ENCODE measurements at places on chromosomes 3 and 15.

- no peak for DNase-seq
Observed at GRCh38 chr3:25787689-25788088, 2.2 kb upstream of the OXSM start.

DNA sequence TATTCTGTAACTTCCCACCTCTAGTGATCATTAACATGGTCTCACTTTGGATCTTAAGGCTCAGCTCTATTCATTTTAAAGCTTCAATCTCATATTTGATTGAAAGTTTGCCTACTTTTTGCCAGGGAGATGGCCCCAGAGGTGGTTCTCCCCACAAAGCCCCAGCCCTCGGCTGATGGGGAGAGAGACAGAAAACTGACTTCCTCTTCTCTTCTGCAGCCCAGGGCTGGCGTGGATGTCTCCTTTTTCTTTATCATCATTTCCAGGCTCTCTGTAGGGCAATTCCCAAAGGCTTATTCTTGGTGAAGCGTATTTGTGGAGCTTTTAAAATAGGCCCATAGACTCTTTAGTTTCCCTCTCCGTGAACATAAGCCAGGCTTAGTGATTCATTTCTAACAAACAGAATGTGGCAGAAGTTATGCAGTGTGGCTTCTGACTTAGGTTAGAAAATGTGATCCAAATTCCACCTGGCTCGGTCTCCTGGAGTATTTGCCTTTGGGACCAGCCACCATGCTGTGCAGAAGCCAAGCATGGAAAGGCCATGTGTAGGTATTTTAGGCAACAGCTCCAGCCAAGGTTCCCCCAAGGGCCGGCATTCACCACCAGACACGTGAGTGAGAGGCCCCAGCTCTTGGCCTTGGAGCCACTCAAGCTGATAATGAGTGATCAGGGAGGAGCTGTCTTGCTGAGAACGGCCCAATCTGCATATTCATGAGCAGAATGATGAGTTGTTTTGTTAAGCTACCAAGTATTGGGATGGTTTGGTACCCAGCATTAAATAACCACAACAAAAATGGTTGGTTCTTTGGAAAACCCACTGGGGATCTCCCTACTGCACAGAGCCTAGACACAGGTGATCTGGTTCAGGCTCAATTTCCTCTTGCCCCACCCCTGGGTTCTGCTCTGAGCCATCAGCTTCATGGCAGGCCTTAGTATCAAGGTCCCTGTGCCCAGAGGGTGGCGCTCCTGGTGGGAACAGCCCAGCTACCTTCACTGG lies 353.2 kb upstream of the PROK2 start:
- peak; percentile 65 for DNase-seq

GRCh38 chr3:56823421-56823926 lies 21.7 kb upstream of the ARHGEF3 start:
- DNase-seq: no peak

- no peak for DNase-seq
Observed at GRCh38 chr3:125280668-125281361, 68.3 kb upstream of the SLC12A8 start.

DNA sequence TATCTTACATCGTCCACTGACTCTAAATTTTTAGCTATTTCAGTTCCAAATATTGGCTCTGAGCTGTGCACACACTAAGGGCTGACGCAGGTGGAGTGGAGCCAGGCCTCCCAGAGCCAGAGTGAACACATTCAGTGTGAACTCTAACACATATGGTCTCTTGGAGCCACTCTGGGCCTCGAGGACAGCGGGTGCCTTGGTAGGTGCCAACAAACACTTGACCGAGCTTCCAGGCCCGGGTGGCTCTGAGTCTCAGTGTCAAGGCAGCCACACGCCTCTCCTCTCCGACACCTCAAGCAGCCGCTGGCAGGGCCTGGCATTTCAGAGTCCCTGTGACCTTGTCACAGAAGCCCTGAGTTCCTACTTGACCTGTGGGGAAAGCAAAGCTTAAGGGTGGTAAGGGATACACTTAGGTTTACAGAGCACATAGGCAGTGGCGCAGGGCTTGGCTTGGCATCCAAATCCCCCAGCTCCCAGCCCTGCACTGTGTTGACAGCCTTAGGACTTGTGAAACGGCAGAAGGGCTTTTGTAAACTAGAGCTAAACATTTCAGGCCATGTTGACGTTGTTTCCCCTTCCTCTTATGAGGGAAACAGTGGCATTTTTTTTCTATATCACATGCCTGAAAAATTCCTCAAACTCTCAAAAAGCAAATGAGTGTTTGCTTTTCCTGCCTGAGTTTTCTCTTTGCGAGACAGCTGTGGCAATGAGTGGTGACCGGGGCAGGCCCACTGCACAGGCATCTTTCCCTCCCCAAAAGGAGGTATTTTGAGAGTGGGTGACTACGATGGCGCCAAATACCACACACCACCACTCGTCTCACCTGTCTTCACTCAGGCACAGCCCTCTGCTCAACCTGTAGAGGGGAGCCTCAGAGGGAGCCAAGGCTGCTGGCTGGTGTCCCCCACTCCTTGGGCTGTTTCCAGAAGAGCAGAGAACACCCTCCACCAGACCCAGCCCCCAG lies 60.8 kb downstream of the DAPK2 start:
- DNase-seq: no peak

DNA sequence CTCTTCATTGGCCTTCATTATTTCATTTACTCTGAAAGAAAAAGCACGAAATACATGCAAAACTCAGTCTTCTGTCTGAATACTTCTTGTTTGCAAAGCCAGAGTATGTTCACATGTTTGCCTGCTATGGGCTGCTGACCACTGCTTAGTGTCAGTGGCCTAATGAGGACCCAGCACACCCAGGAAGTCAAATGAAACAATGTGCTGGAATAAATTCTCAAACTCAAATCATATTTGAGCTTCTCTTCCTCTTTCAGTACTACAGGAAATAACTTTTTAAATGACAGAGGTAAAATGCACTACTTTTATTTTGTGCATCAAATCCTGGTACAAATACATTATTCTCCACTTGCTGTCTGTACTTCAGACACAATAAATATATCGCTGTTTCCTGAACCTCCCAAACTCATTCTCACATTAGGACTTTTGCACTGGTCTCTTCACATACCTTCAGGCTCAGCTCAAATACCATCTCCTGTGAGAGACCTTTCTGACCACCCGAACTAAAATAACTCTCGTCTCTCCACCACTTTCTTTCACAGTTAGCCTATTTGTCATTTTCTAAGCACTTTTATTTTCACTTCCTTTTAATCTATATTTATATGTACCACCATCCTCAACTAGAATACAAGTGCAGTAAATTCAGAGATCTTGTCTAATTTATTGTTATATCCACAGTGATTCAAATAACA lies 176.8 kb downstream of the TUSC7 start:
- DNase-seq: no peak

DNA sequence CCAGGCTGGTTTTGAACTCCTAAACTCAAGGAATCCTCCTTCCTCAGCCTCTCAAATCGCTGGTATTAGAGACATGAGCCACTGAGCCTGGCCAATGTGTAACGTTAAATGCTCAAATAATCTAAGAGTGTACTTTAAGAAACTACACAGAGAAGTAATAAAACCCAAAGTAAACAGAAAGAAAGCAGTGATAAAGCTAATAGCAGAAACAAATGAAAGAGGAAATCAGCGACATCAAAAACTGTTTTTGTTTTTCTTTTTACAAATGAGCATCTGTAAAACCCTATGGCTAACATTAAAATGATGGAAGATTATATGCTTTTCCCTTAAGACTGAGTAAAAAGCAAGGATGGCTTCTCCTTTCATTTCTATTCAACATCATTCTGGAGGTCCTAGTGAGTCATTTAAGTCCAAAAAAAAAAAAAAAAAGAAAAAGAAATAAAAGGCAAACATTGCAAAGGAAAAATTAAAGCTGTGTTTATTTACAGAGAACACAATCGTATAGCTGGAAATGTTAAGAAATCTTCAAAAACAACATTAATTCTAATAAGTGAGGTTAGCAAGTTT lies 36.8 kb upstream of the FNDC3B start:
- DNase-seq: no peak

- DNase-seq: no peak
Observed at GRCh38 chr15:75666823-75667501, 19.2 kb downstream of the SNX33 start.

GRCh38 chr3:196193736-196194541 lies 17.3 kb downstream of the ZDHHC19 start:
- no peak for DNase-seq

- DNase-seq: no peak
Observed at GRCh38 chr15:91116113-91117067, 16.3 kb downstream of the SV2B start.

DNA sequence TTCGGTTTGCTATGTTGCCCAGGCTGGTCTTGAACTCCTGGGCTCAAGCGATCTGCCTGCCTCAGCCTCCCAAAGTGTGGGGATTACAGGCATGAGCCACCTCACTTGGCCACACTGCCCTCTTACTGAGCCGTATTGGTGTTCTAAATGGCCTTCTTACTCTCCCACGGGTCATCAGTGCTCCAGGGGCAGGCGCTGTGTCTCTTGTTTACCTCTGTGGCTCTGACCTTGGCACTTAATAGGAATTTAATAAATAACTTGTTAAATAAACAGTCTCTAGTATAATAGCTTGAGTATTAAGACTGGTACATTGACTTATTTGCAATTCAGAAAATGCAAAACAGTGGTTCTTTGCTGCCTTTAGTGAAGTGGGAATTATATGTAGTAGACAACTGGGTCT lies 13.7 kb downstream of the FLNB start:
- no peak for DNase-seq

DNA sequence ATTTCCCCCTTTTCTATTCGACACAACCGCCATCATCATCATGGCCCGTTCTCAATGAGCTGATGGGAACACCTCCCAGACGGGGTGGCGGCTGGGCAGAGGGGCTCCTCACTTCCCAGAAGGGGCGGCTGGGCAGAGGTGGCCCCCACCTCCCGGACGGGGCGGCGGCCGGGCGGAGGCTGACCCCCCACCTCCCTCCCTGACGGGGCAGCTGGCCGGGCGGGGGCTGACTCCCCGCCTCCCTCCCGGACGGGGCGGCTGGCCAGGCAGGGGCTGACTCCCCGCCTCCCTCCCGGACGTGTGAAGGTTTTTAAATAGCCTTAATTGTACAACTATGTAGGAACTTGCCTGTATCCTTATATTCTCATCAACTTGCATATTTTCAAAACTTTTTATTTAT lies 20.9 kb upstream of the SPSB4 start:
- no peak for DNase-seq

- no peak for DNase-seq
Observed at GRCh38 chr3:156635973-156636372, 38.4 kb upstream of the TIPARP start.

DNA sequence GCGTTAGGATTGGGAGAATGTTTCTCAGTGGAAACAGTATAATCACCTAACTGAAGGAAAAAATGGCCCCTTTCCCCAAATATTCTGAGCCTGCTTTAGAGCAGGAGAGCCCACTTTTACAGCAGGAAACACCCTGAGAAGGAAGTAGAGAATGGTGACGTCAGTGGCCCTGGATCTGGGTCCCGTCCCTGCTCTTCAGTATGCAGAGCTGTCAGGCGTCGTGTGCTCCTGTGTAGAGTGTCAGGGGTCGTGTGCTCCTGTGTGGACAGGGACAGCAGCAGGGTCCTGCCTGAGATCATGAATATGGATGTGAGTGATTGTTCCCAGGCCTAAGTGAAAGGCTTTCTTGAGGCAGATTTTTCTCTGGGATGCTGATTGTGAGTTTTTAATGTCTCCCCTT lies 45.2 kb downstream of the CGNL1 start:
- DNase-seq: no peak

DNA sequence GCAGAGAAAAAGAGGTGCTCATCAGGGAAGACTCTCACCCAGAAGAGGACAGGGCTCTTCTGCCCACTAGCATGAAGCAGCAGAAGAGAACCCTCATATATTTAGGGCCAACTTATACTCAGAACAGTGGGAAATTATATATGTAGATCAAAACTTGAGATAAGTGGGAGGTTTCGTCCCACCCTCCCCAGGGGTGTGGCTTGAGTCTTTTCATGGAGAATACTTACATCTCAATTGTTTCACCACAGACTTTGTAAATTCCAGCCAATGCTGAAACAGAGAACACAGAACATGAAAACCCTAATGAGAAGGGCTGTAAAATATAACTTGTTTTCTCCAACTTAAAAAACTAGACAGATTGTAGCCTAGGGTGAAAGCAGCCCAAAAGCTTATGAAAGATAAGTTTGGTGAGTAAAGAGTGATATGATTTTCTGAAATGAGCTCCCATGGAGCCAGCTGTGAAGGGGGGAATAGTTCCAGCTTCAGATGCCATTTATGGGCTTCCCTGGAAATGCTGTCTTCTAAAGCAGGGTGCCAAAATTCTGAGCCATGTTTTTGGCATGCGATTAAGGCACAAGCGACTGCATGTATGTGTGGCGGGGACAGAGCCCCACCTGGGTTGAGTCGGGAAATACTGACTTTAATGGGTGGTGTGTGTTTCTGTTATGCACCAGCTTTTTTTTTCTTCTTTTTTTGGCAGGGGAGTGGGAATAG lies 92.9 kb downstream of the WDR76 start:
- DNase-seq: no peak

DNA sequence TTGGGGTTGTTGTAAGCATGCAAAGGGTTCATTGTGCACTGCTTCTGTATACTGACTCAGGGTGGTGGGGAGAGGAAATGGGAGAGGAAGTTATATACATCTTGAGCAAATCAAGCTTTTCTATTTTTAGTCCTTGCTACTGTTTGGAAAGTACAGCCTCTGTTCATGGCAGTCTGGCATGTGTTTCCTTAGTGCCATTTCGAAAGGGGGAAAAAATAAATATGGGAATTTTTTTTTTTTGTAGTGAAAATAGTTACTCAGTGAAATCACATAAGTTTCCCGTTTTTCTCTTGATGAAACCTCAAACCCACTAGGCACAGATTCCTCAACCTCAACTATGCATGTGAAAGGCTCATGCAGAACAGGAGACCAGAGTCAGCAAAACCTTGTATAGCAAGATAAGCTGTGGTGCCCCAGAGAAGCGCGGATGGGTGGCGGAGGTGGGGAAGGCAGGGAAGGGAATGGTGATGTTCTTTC lies 353.3 kb downstream of the LPP start:
- no peak for DNase-seq

DNA sequence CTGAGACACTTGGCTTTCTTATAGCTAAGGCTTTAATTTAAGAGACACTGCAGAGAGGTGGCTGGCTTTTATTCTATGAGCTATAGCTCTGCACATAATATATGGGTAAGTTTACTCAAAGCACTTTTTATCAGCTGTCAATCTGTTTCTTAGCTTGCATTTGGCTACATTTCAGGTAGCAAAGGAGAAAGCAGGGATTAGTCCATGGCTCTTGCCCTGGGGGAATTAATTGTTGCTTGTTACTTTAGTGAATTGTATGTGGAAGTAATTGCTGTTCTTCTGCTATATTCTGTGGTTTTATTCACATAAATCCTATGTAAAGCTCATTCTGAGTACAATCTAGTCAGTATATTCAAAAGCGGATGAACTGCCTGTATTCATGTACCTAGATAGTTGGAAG lies 14.4 kb upstream of the CCDC39 start:
- no peak for DNase-seq

GRCh38 chr3:177131927-177132636 lies 65.2 kb downstream of the TBL1XR1 start:
- no peak for DNase-seq

DNA sequence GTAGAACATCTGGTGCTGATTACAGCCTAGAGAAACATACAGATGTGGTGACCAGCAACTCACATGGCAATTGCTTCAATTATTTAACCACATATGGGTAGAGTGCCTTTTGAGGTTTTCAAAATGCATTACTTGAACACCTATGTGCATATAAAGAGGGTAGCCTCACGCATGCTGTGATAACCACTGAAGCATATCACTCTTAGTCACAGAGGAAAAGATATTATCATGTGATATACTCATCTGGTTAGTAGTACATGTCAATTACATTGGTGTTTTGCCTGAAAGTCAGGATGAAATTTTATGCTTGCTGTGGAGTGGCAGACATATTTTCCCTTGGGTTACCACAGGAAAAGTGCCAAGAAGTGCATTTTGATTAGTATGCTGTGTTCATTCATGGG lies 459.3 kb upstream of the AGTR1 start:
- no peak for DNase-seq
